ENCODE measurements at places on chromosomes 3 and 15.

DNA sequence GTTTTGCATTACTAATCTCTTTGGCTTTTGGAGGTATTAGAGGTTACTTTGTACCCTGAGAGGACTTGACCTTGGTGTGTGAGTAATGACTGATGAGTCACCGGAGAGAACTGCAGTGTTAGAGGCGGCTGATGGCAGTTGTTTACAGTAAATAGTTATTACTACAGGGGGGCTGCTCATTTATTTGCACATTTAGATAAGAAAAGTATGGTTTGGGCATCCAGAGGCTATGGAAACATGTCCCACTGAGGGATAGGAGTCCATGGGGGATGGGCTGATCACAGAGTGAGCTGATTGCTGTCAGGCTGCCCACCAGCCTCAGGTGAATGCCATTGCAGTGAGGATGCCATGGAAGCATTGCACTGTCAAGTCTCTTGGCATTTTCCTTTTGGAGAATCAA is 17.3 kb upstream of the STAC start:
- peak; percentile 83 for DNase-seq

GRCh38 chr3:177602601-177603147 is 405.4 kb upstream of the TBL1XR1 start:
- peak; percentile 51 for DNase-seq

DNA sequence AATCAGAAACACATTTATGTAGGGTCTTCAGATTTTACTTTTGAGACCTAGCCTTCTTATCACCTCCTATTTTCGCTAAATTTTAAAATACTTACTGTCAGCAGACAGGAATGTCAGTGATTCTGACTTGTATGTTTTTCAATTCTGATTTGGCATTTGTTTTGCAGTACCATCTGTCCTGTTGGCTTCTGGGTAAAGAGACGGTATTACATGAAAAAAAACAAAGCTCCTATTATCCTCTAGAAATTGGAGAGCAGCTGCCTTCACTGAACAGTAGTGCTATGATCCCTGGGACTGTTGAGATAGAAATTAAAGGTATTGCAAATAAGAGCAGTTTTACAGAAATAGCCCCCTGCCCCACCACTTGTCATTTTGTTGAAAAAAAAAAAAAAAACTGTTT is 8.4 kb downstream of the ARMC8 start:
- DNase-seq, result peak; percentile 11

- DNase-seq, result no peak
These were observed 16.5 kb downstream of the PIF1 start for GRCh38 chr15:64808785-64809453.

- DNase-seq, result no peak
These were observed 86.9 kb downstream of the ASB7 start for GRCh38 chr15:100689131-100689899.

- DNase-seq, result no peak
These were observed 192.2 kb upstream of the GADL1 start for GRCh38 chr3:31086698-31087097.

DNA sequence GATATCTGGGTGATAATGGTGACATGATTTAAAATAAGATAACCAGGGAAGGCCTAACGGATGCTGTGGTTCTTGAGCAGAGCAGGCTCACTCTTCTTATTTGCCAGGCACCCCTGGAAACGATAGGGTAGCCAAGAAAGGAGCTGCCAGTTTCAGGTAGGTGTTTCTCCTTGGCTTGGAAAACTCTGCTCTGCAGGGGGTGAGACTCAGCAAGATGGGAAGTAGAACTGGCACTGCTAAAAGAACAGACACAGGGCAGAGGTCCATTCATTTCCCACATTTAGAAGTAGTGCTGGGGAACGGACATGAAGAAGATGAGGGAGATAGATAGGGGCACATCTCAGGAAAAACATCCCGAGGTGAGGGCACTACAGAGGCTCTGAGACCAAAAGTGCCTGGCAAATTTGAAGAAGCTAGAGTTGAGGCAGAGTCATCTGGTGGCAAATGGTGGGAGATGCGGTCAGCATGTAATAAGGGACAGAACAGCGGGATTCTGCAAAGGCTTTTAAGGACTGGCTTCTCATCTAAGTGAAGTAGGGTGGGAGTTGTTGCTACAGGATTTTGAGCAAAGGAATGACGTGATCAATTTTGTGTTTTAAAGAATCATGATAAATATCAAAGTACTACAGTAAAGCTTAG is 323.4 kb upstream of the PLSCR5 start:
- no peak for DNase-seq

DNA sequence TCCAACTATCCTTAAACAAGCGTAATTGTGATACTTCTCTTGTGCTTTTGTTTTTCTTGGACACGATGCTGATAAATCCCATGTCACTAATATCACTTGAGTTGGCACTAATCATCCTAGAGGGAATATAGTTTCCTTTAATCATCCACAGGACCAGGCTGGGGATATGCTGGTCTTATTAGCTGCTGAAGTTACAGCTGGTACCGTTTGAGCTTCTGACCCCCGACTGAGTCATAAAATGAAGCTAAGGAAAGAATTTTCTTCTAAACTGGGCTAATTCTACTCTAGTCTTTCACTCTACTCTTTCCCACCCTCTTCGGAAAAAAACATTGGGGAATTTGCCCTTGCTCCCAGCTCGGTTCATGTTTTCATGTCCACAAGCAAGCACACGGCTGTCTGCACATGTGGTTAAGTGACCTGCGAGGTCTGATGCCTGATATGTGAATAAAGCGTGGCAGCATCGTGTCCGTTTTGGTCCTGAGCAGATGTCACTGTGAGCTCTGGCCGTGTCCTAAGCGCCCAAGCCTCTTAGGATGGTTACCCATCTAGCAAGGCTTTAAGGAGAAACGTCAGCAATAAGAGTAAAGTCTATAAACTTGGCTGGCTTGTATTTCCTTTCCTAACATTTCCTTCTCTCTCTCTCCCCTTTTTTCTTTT is 223.7 kb downstream of the ITPR1 start:
- no peak for DNase-seq

- no peak for DNase-seq
These were observed 94.6 kb downstream of the EEFSEC start for GRCh38 chr3:128247666-128248409.

DNA sequence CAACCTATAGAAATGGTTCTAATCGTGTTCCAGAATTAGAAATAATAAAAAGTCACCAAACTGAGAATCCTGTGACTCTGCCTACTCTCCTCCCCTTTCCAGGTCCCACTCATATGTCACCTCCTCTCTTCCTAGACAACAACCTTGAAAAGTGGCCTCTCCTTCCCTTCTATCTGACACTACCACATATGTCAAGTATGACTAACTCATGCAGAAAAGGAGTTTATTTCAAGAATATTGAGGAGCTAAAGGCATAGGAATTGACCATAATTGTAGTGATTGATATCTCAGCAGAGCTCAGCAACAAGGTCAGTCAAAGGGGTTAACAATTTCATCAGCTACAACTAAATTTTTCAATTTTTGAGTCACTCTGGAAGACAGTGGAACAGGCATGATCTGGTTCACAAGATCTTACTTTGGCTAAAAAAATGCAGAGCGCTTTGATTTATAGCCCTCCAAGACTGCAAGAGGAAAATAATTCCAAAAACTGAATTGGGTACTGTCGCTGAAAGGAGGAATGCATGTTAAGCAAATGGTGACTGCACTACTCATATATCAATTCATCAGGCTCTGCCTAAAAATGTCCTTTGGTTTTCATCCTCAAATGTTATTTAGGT is 160.6 kb upstream of the ARHGEF26 start:
- DNase-seq, result no peak

DNA sequence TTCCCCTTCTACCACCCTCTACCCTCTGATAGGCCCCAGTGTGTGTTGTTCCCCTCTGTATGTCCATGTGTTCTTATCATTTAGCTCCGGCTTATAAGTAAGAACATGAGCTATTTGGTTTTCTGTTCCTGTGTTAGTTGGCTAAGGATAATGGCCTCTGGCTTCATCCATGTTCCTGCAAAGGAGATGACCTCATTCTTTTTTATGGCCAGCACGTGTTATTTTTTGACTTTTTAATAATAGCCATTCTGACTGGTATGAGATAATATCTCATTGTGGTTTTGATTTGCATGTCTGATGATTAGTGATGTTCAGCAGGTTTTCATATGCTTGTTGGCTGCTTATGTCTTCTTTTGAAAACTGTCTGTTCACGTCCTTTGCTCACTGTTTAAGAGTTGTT is 63.1 kb upstream of the NPHP3 start:
- no peak for DNase-seq

DNA sequence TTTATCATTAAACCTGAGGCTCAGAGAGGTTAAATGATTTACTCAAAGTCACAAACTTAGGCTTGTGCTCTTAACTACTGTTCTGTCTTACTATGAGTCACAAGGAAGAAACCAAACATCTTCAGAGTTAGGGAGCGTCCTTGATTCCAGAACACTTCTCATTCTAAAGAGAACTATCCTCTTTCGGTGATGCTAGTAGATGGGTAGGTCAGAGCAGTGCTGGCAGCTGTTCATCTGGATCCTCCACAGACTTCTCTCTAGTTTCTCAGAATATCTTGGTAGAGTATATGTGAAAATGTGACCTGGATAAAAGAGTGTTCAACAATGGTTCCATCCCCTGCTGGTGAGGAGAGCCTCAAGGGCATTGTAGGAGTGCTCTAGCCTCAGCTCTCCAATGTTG is 3.3 kb downstream of the ARL6IP5 start:
- DNase-seq, result no peak

DNA sequence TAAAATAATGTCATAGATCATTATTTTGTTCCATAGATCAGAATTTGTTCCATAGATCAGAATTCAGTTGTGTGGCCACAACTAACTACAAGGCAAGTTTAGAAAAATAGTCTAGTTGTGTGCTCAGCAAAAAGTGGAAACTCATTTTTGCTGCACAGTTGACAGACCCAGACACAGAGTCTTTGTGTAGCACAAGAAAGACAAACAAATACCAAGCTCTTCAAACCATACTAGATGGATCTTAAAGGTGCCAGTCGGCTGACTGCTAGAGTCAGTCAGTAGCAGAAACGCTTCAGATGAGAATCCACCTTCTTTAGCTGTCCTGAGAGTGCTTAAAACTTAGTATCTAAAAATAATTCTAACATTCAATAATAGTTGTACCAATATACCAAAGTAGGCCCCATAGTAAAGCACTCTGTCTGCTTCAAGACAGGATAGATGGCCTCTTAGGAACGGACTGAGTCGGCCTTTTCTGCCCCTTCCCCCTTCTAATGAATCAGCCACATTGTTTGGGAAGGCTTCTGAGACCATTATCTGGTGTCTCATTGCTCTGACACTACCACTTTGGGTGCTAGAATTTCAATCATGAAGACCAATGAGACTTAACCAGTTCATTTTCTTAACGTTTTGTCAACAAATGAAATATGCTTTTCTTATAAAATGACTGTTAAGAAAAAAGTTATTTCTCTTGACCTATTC is 27.7 kb upstream of the SLC4A7 start:
- no peak for DNase-seq

DNA sequence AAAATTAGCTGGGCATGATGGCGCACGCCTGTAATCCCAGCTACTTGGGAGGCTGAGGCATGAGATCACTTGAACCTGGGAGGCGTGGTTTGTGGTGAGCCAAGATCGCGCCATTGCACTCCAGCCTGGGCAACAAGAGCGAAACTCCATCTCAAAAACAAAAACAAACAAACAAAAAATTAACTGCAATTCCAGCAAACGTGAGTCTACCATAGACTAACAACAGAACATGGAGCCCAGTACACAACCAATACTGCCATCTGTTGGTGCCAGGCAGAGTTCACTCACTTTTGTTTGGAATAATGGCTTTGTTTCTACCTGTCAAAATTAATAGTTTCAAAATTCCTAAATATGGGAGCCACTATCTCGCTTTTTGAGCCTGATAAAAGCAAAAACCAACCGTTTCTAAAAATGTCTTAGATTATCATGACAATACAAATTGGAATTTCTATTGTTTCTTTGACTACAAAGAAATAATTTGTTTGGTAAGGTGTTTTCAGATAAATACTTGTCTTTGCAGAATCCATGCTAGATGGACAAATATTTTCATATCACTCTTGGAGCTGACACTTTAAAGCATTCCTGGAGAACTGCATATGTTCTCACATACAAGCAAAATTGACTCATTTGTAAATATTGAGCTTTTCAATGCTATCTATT is 45.0 kb downstream of the GPR176 start:
- no peak for DNase-seq

GRCh38 chr15:59531066-59531675 is 80.4 kb upstream of the GCNT3 start:
- DNase-seq, result no peak

GRCh38 chr15:86317384-86317740 is 237.7 kb downstream of the AGBL1 start:
- no peak for DNase-seq

- DNase-seq, result no peak
These were observed 1.0 kb downstream of the ULK3 start for GRCh38 chr15:74841891-74842373.

DNA sequence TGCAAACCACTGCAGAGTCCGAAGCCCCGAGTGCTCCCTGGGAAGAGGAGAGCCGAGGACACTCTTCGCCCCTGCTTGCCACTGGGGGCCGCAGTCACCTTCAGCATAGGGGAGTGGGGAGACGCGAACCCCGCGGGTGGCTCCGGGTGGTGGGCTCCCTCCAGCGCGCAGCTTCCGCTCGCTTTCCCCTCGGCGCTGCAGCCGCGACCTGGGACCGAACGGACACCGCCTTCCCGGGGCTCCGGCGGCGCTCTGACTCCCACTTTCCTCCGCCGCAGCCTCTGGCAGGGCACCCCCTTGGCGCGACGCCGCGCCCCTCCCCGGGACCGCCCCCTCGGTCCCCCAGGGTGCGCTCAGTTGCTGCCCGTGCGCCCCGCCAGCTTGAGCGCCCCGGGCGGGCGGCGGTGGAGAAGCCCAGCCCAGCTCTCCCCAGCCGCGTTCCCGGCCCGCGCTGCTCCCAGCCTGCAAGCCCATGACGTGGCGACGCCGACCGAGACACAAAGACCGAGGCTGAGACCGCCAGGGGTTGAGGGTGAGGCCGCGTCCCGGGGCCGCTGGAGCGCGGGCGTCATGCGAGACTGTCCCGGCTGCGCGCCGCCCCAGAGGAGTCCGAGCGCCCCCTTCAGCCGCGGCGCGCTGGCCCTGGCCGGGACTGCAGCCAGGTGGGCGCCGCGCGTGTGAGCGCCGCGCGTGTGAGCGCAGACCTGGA is at the start of gene MINAR1:
MINAR1 (plus strand) TSS at position 701 of the 709 bp plus-strand sequence. CDS start 23,812 bp downstream, outside the sequence.
- DNase-seq, result no peak

DNA sequence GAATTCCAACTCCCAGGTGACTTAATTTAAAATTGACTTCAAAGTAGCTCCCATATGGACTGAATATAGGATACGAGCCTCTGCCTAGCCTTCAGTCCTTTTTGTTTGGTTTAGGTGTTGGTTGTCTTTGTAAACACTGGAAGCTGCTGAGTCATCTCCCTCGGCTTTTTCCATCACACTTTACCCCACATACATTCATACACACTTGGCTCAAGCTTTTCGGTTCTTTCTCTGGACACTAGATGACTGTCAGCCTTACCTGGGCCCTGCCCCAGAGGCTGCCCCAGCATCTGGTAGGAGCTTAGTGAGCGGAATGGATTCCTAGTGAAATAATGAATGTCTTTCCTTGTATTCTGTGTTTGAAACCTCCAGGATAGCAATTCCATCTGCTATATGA is 201.5 kb upstream of the IL12A start:
- DNase-seq, result peak; percentile 73

- DNase-seq, result no peak
These were observed 475 bp upstream of the SPINT1 start for GRCh38 chr15:40843261-40843884.
